ENCODE measurements at places on chromosomes 11 and 22.

DNA sequence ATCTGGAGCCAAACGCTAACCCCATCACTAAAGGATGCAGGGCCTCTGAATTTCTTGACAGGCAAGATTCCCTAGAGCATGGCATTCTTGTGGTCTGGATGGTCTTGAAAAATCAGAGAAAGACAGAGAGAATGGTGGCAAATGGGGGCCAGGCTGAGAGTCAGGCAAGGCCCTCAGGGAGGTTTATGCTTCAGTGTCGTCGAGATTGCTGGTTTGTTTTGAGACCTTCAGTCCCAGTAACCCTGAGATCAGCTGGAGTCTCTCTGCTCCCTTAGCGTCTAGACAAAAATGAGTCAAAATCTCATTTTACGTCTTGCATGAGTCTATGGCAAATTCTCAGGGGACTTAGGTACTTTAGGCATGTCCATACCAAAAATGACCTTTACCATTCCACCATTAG lies 539.3 kb downstream of the SOX6 start:
- no peak for DNase-seq

DNA sequence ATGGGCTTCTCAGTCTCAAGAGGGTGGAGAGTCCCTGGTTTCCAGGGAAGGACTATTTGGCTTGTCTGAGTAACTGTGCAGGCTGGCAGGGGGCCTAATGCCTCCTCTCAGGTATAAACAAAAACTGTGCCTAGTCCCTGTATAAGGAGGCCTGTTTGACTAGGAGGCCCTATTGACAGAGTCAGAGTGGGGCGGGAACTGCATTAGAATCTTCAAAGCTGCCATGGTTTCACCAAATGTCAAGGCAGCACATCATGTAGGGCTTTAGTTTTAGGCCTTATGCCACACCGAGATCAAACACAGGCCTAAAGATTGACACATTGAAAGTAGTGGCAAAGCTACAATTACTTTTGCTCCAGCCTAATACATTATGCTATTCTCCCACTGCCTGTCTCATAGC lies 611.5 kb upstream of the B3GAT1 start:
- DNase-seq = no peak

DNA sequence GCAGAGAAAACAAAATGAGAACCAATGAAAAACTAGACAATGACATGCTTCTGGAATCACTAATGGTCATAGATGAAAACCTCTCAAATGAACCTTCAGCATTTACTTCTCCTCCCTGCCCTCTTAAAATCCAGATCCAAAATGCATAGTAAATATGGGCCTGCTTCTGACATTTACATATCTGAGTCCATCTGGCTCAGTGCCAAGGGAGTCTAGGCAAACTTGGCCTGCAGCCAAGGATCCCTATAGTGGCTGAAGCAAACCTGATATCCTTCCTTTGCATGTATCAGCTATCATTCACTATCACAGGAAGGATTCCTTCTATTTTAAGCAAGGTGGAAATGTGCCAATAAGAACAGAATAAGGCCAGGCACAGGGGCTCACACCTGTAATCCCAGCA lies 104.8 kb downstream of the C11orf58 start:
- DNase-seq = no peak

- no peak for DNase-seq
Observed at GRCh38 chr11:67303132-67303834, at the start of gene SSH3. TSS of gene SSH3 (plus strand) at chr11:67303530. CDS start at chr11:67303626, 96 bp downstream.

- DNase-seq = no peak
Observed at GRCh38 chr11:7314811-7315604, 63.3 kb downstream of the SYT9 start.

GRCh38 chr11:114008331-114008730 lies 33.4 kb downstream of the HTR3A start:
- no peak for DNase-seq

- DNase-seq = no peak
Observed at GRCh38 chr22:17741866-17742526, 32.3 kb downstream of the BID start.

DNA sequence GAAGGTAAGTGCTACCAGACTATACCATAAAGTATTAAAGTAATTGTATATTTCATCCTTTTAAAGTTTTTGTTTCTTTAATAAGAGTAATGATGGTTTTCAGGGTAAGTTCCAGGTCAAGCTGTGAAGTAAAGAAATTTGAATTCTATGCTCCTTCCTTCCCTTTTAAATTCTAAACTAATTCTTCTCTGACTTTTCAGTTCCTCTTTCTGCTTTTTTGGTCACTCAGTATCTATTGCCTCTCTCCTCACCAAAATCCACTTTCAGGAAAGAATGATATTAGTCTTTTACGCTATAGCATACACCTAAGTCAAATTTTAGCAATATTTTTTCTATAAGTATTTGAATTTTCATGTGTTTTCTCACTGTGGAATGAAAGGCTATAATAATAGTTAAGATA lies 8.2 kb downstream of the MMP8 start:
- no peak for DNase-seq

DNA sequence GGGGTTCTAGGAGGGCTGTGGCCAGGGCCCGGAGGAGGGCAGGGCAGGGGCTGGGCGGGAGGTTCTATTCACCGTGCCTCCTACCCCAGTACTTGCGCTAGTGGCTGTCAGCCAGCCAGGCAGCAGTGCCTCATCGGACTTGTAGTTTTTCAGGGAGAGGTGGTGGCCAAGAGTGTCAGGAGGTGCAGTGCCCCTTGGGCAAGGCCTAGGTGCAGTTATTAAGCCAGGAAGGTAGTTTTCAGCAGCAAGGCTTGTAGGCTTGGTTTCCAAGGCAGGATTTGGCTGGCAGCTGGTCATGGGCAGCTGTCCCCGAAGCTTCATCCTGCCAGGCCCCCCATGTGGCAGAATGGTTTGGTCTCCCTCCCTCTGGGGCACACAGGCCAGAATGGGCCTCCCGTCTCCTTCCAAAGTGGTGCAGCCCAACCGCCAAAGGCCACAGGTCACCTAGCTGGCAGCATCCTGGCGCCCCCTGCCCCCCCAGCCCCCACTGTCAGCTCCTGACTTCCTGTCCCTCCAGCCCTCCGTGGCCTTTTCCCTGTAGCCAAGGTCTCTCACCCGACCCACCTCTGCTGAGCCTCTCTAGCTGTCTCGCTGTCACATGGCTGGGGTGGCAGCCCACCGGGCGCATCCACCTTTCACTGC lies 8.5 kb downstream of the CCDC88B start:
- no peak for DNase-seq

GRCh38 chr22:28594797-28595462 lies 84.7 kb downstream of the TTC28 start:
- DNase-seq = no peak

- no peak for DNase-seq
Observed at GRCh38 chr11:58707767-58708166, 24.0 kb downstream of the GLYAT start.
